ENCODE measurements at places on chromosomes 13 and 19.
A peak's percentile ranks its signal among the peaks of the same experiment; 100 is the strongest.

DNA sequence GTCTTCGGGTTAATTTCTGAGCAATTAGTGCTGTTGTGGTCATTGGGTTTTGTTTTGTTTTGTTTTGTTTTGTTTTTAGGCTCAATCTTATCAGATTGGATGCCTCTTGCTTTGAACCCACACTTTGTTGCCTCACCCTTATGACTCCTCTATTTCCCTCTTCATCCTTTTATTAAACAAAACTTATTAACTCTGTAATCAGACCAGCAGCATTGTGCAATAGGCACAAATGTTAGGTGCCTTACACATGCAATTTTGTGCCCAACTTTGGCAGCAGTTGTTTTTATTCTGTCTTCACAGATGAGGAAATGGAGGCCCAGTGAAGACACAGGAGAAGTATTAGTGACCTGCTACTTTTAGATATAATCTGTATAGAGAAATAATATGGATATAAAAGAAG, 377.7 kb downstream of the KCNRG start:
- no peak for DNase-seq

- DNase-seq, result no peak
Measured at GRCh38 chr13:101120007-101120406, 296.3 kb downstream of the NALCN start.

- DNase-seq, result no peak
Measured at GRCh38 chr19:51292971-51293370, 18.5 kb upstream of the IGLON5 start.

GRCh38 chr13:113077953-113078901, 27.4 kb upstream of the F7 start:
- DNase-seq, result no peak

DNA sequence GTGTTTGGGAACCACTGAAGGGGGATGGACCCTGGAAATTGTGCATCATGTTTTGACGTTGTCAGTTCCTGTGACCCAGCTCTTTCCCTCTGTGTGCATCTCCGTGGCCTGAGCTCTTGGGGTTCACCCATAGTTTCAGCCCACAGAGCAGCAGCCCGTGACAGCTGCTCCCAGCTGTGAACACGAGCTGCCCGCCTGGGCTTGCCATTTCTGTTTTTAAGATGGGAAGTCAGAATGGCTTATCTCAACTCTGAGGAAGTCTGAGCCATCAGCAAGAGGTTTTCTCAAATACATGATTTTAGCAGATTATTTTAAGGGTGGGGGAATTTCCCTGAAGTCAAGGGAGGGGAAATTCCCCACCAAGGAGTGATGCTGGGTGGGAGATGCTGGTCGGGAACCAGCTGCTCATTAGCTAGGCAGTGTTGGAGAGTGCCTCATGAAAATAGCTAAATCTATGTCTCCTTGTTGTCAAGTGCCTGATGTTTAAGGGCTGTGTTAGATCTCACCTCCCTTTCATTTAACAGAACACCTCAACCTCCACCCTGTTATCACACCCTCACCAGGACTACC, 34.8 kb upstream of the C1QTNF9 start:
- no peak for DNase-seq

DNA sequence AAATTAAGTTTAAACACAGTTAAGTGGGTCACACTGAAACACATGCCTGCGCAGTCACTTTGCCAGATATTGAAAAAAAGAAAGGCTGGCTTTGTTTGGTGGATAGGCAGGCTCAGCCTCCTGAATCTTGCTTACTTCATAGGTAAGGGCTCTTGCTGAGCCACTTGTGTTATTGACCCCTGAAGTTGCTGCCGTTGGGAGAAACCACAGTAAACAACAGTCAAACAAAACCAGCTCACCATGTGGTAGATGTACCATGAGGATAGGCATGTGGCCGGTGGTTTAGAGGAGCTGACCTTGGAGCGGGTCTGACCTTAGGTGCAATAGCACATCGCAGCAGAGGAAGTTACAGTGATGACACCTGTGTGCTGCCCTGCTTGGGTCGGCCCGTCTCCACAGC, 52.2 kb downstream of the SPATA13 start:
- no peak for DNase-seq

DNA sequence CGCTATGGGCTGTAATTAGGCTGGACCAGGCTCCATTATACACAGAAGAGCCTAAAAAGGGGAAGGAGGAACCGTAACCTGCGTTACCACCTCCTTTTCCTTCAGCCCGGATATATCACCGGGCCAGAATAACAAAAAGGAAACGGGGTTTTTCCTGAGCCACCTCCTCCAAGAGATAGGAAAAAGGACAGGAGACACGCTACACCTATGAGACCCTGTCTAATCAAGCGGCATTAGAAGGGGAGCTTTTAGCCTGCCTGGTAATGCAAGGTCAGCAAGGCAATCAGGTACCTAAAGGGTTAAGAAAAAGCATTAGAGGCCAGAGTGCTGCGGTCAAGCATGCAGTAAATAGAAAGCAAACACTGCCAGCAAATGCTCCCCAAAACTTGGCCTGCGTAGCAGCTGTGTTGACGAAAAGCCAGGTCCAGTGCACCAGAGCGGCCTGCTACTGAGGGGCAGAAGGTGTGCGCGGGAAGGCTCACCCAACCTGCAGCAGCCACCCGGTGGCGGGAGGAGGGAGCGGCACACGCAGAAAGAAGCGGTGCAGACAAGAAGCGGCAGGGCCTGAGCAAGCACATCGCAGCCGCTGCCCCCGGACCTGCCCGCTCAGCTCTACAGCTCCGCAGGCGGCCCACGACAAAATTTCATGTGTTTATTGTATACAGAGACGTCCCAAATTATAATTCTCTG, 1466.1 kb downstream of the UQCRFS1 start:
- DNase-seq, result peak; percentile 1

GRCh38 chr19:55493645-55494171, 5.5 kb downstream of the SSC5D start:
- DNase-seq, result no peak

DNA sequence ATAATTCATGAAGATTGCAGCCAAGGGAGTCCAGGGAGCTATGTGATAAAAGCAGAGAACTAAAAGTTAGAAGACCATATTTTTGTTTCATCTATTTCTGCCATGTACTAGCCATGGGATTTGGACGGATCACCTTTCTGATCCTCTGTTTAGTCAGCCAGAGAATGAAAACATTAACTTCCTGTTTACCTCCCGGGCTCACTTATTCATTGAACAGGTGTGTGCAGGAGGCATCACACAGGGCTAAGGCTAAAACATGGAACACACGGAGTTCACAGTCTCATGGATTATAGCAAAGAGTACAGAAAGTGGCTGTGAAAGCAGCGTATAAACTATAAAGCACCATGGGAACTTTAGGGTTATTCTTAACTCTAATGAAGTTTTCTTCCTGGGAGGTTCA, 96.8 kb downstream of the GPR12 start:
- no peak for DNase-seq

DNA sequence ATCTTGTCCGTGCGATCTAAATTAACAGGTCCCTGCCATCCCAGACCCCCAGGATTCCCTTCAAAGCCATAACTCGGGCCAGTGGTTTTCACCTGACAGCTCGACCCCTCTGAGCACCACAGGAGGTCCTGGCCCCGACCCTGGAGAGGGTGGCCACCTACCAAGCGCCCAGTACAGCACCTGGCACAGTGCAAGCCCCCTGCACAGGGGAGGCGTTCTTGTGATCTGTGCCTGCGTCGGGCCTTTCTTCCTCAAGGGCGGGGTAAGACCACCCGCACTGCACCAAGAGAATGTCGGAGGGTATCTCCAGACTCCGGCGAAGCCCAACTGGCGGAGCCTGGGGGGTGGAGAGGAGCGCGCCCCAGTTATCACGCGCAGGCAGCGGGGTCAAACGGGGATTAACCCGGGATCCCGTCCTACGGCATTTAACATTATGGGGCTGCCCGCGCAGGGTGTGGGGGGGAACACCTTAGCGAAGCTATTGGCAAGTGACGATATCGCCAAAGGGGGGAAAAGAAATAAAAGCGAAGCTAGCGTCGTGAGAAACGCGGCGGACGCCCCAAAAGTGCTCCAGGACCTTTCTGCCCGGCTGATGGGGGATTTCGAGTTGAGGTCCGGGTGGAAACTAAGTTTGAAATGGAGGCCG, 1.3 kb upstream of the HNRNPL start:
- no peak for DNase-seq

DNA sequence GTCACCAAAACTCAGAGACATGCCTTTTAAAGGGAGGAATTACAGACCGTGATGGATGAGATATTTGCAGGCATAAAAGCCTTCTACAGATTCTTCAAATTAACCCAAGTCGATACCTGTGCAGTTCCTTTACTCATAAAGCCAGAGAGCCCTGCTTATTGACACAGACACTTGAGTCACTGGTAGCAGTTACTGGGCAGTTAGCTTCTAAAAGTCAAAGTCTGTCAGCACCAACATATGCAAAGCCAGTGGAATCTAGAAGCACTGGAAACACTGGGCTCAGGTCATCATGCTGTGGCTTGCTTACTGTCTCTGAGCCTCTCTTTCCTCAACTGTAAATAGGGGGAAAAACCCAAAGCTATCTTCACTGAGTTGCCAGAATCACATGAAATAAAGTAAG, 25.7 kb upstream of the LRCH1 start:
- DNase-seq, result no peak

DNA sequence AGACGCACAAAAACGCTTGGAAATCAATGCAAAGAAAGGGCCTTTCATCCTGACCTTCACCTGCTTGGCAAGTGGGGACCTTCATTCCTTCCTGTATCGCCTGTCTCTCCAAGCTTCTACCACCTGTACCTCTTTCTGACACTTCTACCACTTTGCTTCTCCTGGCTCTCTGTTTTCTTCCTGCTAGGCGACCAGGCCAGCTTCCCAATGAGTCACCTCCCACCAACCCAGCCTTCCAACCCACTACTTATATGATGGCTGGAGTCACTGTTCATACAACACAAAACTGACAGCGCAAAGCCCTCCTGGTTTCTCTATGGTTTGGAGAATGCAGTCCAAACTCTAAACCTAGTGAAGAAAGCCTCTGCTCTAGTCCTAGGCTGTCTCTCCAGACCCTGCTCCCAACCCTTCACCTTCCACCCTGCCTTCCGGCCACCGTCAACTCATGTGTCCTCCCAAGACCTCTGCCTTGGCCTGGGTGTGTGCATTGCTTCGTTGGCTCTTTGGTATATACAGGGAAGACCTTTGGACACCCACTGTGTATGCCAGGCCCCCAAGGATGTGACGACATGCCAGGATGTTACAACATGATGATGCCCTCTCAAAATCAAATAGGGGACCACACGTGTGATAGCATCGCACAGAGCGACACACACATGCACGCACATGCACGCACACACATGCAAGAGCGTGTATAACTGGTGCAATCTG, 148.5 kb downstream of the STK24 start:
- peak; percentile 22 for DNase-seq

GRCh38 chr13:27921961-27922882, 2.4 kb downstream of the PDX1 start:
- DNase-seq, result no peak

GRCh38 chr13:52127378-52127777, 1.5 kb downstream of the NEK5 start:
- DNase-seq, result no peak

- DNase-seq, result no peak
Measured at GRCh38 chr13:51707461-51707860, 96.5 kb downstream of the DHRS12 start.

- peak; percentile 93 for DNase-seq
Measured at GRCh38 chr19:48925240-48925843, 8.2 kb upstream of the DHDH start.

DNA sequence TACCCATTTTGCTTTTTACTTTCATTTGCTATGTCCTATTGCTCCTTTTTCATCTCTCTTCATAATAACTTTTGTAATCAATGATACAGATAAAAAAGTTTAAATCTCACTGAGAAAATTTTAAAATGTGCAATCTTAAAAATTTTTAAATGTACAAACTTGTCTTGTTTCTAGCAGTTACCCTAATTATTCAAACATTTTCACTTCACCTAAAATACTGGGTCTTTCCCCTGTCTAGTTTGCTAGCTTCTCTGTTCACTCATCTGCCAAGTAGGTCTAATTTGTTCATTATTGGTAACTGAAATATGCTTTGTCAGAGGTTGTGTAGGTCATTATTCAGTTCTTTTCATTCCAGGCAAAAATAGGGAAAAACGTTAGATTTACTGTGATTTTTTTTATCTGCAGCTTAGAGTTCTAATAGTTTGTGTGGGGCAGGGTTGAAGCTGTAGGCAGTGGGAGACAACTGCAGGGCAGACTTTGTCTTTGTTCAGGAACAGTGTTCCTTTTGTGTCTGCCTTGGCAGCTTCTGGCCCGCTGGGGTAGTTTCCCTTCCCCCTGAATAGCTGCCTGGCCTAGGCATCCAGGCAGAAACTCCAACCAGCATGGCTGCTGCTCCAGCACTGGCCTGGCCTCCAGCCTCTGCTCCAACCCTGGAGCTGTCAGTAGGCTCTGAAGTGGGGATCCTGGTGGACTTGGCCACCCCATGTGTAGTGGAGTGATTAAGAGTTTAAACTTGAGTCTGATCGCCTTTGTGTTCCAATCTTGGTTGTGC, 48.5 kb downstream of the WDFY2 start:
- DNase-seq, result no peak

DNA sequence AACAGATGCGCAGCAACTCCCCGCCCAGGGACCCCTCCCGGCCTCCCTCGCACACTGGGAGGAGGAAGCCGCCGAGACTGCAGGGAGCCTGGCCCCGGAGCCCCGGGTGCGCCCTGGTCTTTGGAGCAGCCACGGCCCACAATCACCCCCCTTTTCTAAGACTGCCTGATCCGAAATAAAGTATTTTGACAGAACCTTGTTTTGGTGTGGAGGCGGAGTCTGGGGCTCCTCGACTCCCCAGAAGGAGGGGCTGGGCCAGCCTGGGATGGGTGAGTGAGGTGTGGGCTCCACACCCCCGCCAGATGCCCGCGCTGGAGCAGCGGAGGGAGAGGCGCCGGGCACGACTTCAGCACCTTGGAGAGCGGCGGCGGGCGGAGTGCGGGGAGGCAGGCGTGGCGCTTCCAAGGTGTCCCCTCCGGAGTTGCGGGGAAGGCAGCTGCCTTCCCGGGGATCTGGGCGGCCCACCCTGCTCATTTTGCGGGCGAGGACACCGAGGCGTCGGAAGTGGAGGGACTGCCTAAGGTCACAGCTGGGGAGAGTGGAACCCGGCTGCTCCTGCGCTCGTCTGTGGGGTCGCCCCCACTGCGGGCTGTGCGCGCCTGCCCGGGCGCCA, 9.4 kb downstream of the SIRT6 start:
- DNase-seq, result peak; percentile 21

DNA sequence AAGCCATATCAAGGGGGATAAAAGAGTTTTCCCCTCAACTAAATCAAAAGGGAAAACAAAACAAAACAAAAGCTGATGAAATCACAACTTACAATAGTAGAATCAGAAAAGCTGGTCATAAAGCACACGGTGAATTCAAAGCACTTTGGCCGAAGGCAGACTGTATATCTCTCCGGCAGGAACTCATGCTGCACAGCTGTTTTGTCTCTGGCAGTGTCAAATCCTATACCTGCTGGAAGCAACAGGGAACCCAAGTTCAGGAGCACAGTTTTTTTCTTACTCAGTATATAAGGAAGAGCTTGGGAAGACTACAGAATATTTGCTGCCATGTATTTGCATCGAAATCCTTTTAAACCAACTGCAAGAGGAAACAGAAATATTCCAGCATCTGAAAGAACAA, 213.7 kb downstream of the RFC3 start:
- DNase-seq, result no peak
